ENCODE measurements at places on chromosomes 3 and 15.

DNA sequence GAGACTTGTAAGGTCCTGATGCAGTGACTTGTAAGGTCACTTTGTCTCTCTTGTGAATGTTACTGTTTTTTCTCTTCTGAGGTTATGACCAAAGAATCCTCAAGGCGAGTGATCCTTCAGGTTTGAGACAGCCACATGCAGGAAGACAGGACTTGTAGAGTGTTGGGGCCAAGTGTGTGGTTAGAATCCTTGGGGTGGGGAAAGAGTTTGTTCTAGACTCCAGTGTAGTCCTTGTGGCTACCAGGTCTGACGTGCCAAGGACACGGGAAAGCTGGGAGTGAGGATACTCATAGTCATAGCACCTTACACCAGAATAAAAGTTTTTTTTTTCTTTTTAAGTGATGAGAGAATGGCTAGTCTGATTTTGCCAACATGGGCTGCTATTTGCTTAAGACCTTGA lies 7.3 kb upstream of the SACM1L start:
- DNase-seq, result no peak

- DNase-seq, result no peak
These were observed 17.4 kb downstream of the TIMP4 start for GRCh38 chr3:12141350-12141749.

GRCh38 chr3:188407158-188407880 lies 253.4 kb downstream of the LPP start:
- no peak for DNase-seq

DNA sequence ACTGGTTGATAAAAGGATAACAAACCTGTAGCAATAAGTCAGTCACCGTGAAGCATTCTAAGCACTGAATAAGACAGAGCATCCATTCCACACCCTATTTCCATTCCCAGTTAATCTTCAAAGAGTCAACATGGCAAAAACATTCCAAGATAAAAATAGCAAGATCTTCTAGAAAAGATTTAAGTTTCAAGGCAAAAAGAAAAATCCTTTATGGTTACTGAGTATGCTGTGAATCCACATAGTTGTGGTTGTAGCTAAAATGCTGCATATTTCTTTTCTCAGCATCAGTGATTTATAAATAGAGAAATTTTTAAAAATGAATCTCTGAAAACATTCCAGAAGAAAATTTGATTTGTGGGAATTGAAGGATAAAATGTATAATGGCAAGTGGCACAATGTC lies 21.1 kb downstream of the GAP43 start:
- DNase-seq, result no peak

DNA sequence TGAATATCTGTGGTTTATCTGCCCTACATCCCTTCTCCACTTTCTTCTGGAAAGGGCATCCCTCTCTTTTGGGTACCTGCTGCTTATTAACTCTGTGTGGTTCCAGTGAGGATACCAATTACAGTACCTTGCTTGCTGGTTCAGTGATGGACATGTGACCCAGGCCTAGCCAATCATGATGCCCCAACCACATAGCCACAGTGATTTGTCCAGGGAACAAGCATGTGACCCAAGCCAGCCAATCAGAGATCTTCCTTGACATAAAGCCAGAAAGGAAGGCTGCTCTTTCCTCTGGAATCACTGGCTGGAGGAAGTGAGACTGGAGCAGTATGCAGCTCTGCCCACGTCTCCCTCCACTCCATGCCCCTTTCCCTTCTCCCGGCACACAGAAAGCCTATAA lies 10.9 kb upstream of the TMEM158 start:
- DNase-seq, result no peak

GRCh38 chr3:194046531-194046930 lies 89.4 kb upstream of the HES1 start:
- DNase-seq, result no peak

- DNase-seq, result no peak
These were observed 306.5 kb downstream of the IL20RB start for GRCh38 chr3:137264071-137264820.

DNA sequence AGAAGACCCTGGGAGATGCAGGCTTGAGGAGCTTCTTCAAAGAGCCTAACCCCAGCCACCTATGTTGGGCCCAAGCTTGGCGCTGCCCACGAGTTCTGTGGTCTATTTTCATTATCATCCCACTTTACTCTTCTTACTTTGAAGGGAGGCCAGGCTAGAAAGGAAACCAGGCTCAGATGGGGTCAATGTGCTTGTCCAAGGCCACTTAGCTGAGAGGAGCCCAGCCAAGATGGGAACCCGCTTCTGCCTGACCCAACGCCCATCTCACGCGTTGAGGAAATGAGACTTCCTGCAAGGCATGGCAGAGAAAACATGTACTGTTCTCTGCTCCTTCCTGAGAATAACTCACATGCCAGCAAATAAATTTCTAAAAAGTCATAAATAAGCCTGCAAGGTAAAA lies 486.3 kb upstream of the PROK2 start:
- no peak for DNase-seq

DNA sequence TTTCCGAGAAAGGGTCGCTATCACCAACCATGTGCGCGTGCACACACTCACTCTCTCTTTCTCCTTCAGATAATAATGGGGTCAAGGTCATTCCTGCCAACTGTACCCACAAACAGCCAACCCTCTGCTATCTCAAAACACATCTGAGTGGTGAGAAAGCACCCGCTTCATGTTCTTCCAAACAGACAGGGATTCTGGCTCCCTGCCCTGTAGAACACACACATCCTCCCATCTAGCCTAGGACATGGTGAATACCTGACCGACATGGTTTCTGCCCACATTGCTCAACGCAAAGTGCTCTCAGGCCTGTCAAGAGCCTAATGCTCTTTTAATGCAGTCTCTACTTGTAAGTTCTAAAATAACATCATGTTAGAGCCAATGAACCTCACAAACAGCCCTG lies 302.2 kb downstream of the FOXP1 start:
- no peak for DNase-seq

DNA sequence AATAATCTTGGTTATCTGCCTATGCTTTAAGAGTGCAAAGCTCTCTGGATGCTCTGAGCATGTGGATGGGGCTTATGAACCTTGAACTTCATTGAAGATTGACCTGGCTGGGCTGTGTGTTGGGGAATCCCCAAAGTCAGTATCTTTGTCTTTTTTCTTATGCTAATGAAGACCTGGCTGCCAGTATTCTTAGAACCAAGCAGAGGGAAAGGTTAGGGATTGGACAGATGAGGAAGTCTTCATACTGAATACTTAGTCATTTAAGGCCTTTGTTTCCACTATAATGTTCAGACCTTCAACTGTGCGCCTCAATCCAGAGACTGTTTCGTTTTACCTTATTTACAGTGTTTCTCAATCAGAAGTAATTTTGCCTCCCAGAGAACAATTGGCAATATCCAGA lies 42.5 kb upstream of the CMTM7 start:
- no peak for DNase-seq

DNA sequence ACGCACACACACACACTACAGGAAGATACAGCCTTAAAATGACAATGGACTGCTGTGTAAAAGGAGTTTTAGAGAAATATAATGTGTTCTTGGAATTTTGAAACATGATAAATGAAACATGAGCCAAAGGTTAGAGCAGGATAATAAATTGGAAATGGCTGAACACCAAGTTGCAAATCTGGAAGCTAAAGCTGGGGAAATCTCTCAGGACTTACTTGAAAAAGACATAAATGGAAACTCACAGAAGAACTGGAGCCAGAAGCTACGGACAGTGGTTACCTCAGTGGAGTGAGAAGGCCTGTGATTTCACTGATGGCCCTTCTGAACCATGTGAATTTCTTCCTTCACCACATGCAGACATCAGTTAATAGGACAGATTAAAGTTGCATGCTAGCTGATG lies 37.3 kb upstream of the ATP10A start:
- no peak for DNase-seq
